ENCODE measurements at places on chromosomes 7 and 10.

DNA sequence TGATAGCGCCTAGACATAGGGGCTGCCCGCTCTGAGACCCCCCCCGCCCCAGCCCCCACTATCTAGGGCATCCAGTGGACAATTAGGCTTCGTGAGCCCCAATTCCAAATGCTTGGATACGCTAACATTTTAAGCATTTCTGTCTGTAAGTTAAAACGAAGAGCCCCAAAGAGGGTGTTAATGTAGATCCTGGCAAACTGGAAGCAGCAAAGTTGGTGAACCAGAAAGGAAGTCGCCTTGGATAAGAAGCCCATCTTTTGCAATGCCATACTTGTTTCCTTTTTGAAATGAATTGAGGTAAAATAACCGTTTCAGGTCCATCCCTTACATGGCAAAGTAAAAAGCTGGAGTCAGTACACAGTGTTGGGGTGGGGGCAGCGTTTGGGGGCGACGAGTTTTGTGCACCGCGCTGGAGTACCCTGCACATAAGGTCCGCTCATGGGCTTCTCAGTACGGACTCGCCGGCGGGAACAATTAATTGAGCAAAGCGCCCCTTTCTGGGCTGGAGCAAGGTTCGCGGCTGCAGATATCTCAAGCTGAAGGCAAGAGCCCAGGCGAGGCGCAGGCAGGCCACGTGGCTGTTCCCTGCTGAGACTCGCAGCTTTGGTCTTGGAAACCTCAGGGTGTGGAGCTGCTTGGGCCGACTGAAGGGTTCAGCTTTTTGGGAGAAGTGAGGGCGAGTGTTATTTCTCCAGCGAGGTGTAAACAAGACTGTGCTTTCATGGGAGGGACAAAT lies 1.4 kb upstream of the TWIST1 start:
- no peak for DNase-seq

GRCh38 chr7:17521437-17521836 lies 223.0 kb downstream of the AHR start:
- DNase-seq = peak; percentile 66

DNA sequence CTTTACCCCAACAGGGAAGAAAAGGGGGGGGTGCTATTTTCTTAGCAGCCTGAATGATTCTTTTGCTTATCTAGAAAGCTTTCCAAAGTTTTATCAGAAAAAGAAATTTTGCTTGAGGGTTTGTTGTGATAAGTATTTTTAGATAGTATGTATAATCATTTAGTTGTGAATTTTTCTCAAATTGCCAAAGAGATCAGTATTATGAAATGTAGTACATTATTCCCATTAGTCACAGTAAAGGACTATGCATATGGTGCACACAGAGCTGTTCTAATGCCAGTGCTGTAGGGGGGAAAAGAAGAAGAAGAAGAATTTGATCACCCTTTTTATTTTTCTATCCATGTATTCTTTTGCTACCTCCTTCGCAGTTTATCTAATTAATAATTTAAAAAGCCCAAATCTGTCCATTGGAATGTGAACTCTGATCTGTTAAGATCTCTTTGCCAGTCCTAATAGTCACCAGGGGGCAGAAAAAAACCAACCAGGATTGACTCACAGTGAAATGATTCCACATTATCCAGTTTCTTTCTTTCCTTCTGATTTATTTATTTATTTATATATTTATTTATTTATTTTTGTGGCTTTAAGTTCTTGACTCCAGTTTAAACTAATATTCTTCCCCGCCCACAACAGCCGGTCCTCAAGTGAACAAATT lies 4.7 kb downstream of the RBM20 start:
- no peak for DNase-seq

DNA sequence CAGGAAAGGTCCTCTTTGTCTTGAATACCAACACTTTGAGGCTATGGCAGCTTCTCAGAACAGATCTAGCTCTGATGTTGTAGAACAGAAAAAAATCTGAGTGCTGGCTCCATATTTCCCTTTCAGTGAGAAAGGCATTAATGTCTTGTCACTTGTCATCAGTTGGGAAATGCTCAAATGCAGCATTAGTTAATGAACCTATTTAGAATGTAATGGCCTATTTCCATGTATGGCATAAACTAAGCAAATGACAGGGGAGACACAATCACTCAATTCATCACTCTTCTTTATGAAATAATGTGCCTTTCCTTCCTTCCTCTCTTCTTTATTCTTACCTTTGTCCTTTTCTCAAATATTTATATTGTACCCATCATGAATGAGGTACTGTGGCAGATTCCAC lies 5.0 kb upstream of the STAMBPL1 start:
- no peak for DNase-seq

- no peak for DNase-seq
Measured at GRCh38 chr7:116417593-116418345, 81.8 kb upstream of the CAV2 start.

Measured in bone marrow (tissue), 2 donors.